ENCODE measurements at places on chromosomes 12 and 14.

GRCh38 chr14:69624136-69624535 lies 12.7 kb downstream of the SUSD6 start:
- no peak for DNase-seq

GRCh38 chr14:81066672-81067071 lies 111.3 kb downstream of the TSHR start:
- no peak for DNase-seq

DNA sequence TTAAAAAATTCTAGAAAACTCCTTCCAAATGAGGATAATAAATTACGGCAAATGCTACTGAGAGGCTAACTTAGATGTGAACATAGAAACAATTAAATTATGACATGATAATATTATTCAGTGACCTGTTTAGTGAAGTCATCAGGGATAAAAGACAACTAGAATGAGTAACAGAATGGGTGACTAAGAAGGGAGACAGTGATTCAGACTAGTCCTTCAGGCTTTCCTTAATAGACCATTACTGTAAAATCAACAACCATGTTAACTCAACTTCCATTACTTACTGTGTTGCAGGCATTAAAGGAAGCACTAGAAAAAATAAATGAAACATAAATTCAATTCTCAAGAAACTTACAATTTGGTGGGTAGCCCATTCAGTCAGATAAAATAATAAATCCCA lies 543.9 kb upstream of the LRFN5 start:
- no peak for DNase-seq

GRCh38 chr12:61676520-61676919 lies 583.7 kb upstream of the USP15 start:
- DNase-seq: no peak

DNA sequence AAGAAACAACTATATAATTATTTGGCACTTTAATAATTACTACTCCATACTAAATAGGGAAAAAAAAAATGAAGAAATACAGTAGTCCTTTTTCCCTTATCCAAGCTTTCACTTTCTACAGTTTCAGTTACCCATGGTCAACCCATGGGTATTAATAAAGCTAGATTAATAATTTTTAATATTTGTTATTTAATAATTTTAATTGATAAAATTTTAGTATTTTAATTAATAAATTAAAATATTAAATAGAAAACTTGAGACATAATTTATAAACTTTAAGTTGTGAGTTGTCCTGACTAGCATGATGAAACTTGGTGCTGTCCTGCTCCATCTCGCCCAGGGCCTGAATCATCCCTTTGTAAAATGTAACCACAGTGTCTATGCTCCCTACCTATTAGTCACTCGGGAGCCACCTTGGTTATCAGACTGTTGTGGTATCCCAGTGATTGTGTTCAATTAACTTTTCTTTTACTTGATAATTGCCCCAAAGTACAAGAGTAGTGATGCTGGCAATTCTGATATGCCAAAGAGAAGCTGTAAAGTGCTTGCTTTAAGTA lies 71.8 kb downstream of the PAWR start:
- DNase-seq: no peak

DNA sequence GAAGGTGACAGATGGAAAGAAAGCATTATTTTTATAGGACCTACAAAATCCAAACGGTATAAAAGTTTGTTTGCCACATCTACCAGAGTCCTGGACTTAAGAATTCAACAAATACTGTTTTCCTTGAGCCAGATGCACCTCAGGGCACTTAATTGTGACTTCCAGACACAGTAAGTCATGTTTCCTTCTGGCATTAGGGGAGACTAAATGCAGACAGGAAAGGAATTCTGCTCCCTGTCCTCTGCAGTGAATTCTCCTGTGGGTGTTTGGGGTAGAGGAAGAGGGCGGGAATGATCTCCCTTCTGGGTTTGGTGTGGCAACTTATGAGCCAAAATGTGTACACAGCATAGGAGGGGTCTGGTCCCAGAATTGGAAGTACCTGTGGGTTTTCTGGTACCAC lies 93.9 kb upstream of the ZDHHC17 start:
- DNase-seq: no peak

GRCh38 chr12:12159988-12160387 lies 89.2 kb downstream of the BCL2L14 start:
- no peak for DNase-seq

DNA sequence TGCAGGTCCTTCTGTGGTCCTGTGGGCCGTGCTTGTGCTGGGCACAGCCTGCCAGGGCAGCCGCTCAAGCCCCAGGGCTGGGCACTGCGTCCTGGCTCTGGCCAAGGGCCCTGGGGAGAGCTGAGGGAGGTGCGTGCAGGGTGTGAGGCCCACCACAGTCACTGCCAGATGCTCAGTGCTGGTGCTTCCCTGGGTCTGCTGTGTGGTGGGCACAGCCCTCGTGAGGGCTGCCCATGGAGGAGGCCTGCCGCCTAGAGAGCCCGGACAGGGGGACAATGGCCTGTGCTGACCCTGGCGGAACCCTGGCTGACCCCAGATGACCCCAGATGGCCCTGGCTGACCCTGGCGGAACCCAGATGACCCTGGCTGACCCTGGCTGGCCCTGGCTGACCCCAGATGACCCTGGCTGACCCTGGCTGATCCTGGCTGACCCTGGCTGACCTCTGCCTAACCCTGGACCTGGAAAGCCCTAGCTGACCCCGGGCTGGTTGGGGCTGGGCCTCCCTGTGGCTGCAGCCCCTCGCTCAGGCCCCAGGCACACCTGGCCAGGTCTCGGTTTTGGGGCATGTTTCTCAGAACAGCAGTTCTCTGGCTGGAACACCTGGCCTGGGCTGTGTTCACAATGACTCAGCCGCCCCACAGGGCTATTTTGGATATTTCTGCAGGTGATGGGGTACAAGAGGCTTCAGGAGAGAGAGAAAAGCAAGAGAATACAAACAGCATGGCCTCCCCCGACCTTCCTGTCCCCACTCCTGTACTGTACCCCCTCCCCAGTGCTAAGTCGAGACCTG lies 55.4 kb downstream of the TMEM121 start:
- no peak for DNase-seq

Data from AG09319 (cell line).